NCI-H1105 treated with DMSO at 0.1 percent for 48 hours (cell line): ENCODE measurements at places on chromosomes 6 and 20.

- peak; percentile 61 for DNase-seq
Measured at GRCh38 chr20:53736757-53737395, 143.2 kb upstream of the ZNF217 start.

DNA sequence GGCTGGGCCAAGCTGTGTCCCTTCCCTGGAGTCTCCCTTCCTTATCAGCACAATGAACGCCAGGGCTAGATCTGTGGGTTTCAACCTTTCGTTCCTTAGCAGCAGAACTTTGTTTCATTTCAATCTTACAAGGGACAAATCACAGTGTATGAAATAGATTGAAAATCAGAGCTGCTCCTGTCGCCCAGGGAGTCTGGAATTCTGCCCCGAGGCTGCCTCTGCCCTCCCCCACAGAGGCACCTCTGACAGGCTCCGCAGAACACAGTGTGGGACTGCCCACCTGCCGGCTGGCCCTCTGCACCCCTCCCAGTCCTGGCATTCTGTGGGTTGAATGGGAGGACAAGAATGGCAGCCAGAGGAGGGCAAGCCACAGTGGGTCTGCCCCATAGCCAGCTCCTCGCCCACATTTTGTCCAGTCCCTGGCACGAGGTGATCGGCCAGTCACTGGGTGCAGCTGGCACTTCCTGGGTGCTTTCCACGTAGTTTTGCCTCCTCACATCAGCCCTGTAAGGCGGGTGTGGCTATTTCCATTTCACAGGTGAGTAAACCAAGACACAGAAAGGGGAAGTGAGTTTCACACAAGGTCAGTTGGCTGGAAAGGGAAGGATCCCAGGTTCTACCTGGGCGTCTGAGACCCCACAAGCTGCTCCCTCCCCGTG is 26.1 kb downstream of the MANBAL start:
- DNase-seq, result no peak

DNA sequence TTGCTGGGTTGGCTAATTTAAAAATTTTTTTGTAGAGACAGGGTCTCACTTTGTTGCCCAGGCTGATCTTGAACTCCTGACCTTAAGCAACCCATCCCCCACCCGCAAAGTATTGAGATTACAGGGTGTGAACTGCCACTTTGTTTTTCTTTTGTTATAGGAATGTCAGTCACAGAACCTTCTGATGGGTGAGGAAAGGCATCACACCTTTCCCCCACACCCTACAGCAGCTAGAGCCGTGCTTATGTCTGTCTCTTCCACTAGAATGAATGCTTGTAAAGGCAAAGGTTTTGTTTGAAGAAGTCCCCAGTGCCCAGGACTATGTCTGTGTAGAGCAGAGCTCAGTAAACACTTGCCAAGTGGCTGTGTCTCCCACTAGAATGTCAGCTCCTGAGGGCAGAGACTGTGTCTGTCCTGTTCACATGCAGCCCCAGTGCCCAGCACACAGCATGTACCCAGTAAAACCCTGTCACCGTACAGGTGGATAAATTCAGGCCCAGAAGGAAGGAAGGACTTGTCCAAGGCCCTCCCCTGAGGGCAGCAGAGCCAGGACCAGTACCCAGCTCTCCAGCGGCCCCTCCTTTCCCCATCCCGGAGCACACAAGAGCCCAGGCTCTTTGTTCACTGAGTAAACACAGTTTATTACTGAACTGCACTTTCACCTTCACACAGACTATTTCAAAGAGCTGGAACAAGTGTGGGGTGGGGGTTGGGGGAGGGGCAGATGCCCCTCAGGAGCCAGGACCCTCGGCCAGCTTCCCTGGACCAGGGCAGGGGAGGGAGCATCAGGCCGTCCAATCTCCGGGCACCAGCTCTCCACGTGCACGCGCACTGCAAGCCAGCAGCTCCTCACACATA is 26.4 kb downstream of the COX4I2 start:
- DNase-seq, result peak; percentile 63

- DNase-seq, result no peak
Measured at GRCh38 chr6:25278261-25278913, 787 bp upstream of the CARMIL1 start.

DNA sequence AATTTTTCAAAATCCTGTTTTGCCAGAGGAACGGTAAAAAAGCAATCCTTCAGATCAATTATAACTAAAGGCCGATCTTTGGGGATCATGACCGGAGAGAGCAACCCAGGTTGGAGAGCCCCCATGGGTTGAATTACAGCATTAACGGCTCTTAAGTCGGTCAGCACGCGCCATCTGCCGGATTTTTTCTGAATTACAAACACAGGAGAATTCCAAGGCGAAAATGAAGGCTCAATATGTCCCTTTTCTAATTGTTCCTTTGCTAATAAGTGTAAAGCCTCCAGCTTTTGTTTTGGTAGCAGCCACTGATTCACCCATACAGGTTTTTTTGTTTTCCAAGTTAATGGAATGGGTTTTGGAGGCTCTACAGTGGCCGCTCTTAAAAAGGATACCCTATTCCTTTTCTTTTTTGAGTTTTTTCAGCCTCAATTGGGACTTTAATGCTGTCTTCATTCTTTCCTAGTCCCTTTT is 16.9 kb upstream of the PTCRA start:
- DNase-seq, result peak; percentile 64

DNA sequence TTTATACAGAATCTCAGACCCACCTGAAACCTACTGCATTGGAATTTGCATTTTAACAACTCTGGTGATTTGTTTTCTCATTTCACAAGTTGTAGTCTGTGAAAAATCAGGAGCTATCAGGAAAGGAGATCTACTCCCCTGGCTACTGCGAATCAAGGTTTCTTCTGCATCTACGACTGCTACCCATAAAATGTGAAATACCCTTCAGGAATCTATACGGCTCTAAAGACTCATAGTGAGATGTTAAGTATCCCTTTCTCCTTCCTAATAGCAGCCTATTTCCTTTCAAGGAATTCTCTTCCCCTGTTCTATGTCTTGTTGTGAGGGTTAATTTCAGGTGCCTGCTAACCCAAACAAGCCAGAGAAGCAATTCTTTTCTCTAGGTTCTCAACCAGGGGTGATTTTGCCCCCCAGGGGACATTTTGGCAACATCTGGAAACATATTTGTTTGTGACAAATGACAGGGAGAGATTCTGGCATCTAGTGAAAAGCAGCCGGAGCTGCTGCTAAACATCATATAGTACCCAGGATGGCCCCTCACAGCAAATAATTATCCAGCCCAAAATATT is 26.3 kb downstream of the WFDC3 start:
- DNase-seq, result no peak

DNA sequence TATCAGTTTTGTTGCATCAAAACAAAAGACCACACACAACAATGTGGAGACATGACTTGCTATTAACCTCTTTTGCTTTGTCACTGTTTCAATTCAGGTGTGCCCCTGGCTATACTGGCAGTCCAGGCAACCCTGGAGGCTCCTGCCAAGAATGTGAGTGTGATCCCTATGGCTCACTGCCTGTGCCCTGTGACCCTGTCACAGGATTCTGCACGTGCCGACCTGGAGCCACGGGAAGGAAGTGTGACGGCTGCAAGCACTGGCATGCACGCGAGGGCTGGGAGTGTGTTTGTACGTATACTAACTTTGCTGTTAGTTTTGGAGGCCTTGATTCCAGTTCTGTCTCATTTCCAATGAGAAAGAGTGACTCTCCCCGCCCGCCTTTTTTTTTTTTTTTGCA is 356.9 kb downstream of the ARHGAP18 start:
- no peak for DNase-seq

- DNase-seq, result peak; percentile 18
Measured at GRCh38 chr6:48713612-48714011, 602.6 kb upstream of the PTCHD4 start.

DNA sequence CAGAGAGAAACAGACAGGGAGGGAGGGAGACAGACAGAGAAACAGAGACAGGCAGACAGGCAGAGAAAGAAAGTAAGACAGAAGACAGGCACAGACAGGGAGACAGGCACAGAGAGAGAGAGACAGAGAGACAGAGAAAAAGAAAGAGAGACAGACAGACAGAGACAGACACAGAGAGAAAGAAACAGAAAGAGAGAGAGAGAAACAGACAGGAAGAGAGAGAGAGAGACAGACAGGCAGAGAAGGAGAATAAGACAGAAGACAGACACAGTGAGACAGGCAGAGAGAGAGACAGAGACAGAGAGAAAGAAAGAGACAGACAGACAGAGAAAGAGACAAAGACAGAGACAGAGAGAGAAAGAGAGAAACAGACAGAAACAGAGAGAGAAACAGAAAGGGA is 754.8 kb upstream of the DEFB115 start:
- no peak for DNase-seq

DNA sequence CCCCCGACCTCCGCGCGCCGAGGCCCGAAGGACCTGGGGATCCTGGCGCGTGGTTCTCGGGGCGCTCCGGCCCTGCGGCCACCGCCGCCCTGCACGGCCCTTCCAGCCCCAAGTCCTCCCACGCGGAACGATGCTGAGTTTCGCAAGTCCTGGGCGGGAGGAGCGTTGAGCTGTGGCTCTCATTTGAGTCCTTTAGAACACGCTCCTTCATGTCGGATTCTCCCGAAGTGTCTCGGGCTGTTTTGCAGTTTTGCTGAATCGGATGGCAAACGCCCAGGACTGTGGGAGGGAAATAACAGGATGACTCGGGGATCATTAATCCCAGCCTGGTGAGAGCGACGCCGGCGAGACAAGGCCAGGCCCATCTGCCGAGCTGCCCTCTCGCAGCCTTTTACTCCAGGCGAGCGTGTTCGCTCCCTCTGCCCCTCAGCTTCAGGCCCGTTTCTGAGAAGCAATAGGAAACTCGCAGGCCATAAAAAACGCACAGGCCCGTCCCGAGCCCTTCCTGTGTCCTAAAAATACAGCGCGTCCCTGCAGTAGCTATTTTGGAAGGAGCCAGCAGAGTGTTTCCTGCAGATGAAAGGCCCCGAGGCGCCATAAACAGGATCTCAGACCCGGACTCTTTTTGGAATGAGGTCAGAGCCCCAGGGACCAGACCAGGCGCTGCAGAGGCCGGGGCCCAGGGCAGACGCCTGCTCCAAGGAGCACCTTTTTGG is 153.5 kb downstream of the DLL1 start:
- DNase-seq, result no peak

GRCh38 chr6:44192428-44193041 is 24.2 kb upstream of the MYMX start:
- no peak for DNase-seq

DNA sequence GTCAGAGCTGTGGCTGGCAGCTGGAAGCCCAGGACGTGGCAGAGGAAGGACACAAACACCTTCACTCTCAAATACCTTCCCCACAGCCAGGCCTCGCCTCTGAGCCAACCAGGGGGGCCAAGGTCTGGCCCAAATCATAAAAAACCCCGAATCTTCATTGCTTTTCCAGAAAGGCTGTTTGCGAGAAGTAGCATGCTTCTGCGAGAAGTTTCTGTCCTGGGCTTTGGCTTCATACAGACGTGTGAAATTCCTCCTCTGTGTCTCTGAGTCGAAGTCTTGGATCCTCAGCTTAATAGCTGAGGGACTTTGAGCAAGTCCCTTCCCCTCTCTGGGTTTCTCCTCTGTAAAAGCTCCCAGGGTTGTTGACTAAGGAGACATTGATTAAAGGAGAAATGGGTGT is 63.0 kb downstream of the CHMP4B start:
- DNase-seq, result no peak
